ENCODE measurements at places on chromosomes 7 and 10. TPM values are rescaled to one million over a fixed set of nuclear protein-coding genes. Genes with fewer than 3 reads are reported as not detected.

Gene LRIT1
- total RNA-seq: not detected

Gene SPDYE2B
- total RNA-seq: not detected

Gene VWDE
- total RNA-seq: 2.1 TPM

Gene IRF5
- 0.44 TPM for total RNA-seq

Gene OPN1SW
- not detected for total RNA-seq

Gene DIP2C
- 9.9 TPM for total RNA-seq

Gene C10orf90
- not detected for total RNA-seq

Gene ZNF518A
- total RNA-seq: 26.0 TPM

Gene ZCCHC24
- 20.1 TPM for total RNA-seq

Gene AKR1E2
- 4.2 TPM for total RNA-seq

Gene TSPAN12
- 26.0 TPM for total RNA-seq

Gene SUN3
- total RNA-seq: not detected

Gene SH2B2
- total RNA-seq: 3.8 TPM

Gene GIMAP7
- 0.33 TPM for total RNA-seq

Gene TFEC
- total RNA-seq: 34.8 TPM

Gene PNLIPRP1
- not detected for total RNA-seq

Gene TMEM254
- 17.1 TPM for total RNA-seq

All from hepatocyte (in vitro differentiated cells).